ENCODE measurements at places on chromosomes 2 and 18. TPM values are rescaled to one million over a fixed set of nuclear protein-coding genes. Genes with fewer than 3 reads are reported as not detected.

CNTNAP5 gene
- total RNA-seq = not detected

FAM237A gene
- total RNA-seq = not detected

GCG gene
- not detected for total RNA-seq

CNGA3 gene
- not detected for total RNA-seq

TTR gene
- not detected for total RNA-seq

TCF23 gene
- 0.05 TPM for total RNA-seq

ELOA2 gene
- not detected for total RNA-seq

AMER3 gene
- not detected for total RNA-seq

SERPINB4 gene
- not detected for total RNA-seq

GRB14 gene
- not detected for total RNA-seq

GPBAR1 gene
- total RNA-seq = 1.8 TPM
